ENCODE measurements at places on chromosomes 12 and 14. TPM values are rescaled to one million over a fixed set of nuclear protein-coding genes. Genes with fewer than 3 reads are reported as not detected.

The ACOT6 gene
- total RNA-seq = not detected

The UNC119B gene
- 23.3 TPM for total RNA-seq

The ACRBP gene
- not detected for total RNA-seq

The TTC9 gene
- total RNA-seq = 2.8 TPM

The OTUB2 gene
- total RNA-seq = 3.0 TPM

The RD3L gene
- not detected for total RNA-seq

The CCNB1IP1 gene
- 46.5 TPM for total RNA-seq

The COL2A1 gene
- total RNA-seq = 0.12 TPM

The MYO1A gene
- 0.29 TPM for total RNA-seq

The A2M gene
- not detected for total RNA-seq

Data from A549 treated with Hydrocortisone at 1 μM for 4 hours (cell line).